ENCODE measurements at places on chromosomes 5 and 9.

DNA sequence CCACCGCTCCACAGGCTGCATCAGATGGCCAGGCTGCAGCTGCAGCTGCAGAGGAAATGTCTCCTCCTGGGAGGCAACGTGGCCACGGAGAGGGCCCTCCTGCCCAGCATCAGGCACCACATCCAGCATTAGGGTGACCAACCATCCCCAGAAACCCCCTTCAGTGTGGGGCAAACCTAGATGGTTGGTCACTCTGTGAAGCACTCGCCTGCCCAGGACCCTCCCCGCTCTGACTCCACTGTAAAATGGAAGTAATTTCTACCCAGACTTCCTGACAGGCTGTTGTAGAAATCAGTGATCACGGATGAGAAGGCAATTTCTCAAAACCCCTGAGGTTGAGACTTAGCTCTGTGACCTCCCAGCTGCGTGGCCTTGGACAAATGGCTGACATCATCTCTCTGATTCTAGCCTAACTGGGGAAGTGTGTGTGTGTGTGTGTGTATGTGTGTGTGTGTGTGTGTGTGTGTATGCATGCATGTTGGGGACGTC is 31.6 kb downstream of the B4GALT1 start:
- DNase-seq: no peak

- no peak for DNase-seq
These were observed 20.7 kb downstream of the COL5A1 start for GRCh38 chr9:134662143-134662876.

DNA sequence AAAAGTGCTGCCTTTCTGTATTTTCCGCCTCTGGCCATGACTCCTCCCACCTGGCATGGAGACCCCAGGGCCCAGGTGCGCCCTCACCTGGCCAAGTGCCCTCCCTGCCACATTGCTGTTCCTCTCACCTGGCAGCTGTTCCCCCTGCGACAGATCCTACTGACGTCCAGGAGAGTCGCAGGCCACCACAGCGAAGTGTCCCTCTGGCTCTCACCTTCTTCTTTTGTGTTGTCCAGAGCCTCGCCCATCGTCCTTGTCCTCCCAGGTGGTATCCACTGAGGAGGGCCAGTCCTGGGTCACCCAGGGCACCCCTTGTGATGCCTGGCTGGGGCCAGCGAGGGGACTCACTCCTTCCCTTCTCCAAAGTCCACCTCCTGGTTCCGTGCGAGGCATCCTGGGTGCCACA is 2.6 kb downstream of the NKD2 start:
- DNase-seq: no peak

DNA sequence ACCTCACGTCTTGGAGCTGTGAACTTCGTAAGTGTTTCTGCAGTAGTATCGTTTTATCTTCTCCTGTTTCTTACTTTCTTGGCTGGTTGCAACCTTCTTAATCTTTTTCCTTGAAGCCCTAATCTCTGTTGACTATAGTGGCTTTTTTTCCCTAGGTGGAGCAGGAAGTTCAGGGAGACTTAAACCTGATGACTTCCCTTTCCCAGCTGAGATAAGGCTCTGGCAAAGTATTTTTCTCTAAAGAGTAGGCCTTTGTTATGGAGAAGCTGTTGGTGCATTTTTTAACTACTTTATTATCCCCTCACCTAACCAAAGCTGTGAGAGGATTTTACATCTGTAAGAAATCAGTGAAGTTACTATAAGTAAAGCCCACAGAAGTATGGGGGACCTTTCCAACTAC is 723.1 kb upstream of the RIOK2 start:
- no peak for DNase-seq

DNA sequence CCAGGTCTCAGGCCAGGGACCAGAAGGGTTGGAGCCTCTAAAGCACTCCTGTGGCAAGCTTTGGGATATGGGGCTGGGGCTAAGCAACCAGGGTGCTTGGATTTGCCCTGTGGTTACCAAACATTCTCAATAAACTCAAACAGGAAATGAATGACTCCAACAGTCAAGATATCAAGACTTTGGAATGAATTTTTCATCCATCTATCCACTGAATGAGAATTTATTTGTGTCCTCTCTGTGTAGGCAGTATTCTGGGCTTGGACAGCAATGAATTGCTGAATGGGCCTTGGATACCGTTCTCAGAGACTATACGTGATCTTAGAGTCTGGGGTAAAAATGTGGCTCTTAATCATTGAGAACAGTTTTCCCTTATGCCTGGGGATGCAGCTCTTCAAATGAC is 212.5 kb downstream of the DAB2IP start:
- no peak for DNase-seq

DNA sequence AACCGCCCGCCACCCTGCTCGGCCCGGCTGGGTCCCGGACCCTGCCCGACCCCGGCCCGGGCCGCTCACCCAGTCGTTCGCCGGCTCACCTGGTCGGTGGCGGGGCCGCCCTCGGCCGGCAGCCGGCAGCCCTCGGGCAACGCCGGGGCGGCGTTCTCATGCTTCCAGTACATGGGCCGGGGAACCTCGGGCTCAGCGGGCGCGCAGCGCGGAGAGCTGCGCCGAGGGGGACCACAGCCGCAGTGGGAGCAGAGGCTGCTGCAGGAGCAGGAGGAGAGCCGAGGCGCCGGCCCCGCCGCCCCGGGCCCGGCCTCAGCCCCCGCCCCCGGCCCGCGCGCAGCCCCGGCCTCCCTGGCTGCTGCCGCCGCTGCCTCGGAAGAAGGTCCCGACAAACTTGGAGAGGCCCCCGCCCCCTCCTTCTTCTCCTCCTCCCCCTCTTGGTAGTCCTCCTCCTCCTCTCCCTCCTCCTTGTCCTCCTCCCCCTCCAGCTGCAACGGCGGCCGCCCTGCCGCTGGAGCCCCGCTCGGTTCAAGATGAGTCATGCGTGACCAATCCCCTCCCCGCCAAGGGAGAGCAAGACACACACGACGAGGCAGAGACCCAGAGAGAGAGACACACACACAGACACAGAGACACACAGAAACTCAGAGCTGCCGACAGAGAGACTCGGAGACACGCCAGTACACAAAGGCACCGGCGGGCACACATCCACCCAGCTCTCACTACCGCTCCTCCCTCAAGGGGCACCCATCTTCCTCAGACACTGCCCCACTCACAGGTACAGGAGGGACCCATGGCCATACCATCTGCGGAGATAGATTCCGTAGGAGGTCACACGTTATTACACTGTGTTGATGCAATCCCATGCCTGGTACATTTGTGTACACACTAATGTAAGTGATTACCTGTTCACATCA is at the start of gene LHX6:
Gene LHX6 (minus strand): TSS at position 390 of the 917 bp plus-strand sequence. CDS start 217 bp downstream, at position 173.
- no peak for DNase-seq

GRCh38 chr5:101785090-101785489 is 511.0 kb downstream of the SLCO4C1 start:
- DNase-seq: no peak

DNA sequence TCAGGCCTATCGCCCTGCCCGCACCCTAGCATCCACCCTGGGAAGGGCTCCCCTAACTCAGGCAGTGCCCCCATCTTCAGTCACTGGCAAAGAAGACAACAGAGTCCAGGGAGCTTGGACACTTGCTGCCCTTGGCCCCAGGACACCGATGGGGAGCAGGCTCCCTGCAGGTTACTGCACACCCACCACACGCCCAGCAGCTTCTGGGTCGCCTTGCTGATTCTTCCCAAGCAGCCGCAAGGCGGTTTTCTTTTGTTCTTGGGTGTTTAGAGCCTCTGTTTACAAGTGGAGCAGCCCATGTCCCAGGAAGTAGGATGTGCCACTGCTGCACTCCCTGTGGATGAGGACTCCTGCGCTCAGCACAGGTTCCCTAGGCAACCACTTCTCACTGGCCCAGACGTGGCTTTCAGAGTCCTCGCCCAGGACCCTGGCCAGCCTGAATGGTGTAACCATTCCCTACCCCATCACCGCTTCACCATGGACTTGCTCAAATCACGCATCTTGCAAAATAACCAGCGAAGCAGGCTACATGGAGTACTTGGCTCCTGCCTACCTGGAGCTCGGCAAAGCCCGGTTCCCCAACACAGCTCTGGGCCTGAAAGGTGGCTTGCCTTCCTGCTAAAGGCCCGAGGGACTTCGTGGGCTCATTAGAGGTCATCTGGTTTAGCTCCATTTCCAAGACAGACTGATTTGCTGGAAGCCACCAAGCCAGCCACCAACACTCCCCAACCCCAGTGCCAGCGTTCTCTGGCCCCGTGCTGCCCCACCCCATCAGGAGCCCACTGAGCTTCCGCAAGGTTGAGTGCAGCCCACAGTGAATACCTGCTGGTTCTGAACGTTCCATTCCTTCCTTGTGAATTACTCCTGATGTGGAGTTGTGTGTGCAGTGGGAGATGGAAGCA is 60.0 kb downstream of the PSMB7 start:
- DNase-seq: no peak

- no peak for DNase-seq
These were observed 18.0 kb downstream of the MTRR start for GRCh38 chr5:7886849-7887475.

GRCh38 chr9:111937781-111938426 is 41.3 kb downstream of the UGCG start:
- no peak for DNase-seq

DNA sequence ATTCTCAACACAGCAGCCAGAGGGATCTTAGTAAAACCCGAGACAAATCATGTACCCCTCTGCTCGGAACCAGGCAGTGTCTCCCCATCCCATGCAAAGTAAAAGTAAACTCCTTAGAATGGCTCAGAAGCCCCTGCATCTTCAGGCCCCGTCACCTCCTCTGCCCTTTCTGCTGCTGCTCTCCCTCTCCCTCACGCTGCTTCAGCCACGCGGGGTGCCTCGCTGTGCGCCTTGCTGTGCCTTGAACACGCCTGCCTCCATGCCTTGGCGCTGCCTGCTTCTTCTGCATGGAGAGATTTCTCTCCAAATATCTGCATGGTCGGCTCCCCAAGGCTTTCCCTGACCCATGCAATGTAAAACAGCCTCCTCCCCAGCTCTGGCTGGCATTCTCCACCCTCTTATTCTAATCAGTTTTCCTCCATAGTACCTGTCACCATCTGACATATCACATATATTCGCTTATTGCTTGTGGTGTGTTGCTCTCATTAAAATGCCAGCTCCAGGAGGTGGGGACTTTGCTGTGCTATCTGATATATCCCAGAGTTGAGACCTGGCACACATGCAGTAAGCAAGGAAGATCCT is 8.0 kb downstream of the GPRIN1 start:
- DNase-seq: no peak

DNA sequence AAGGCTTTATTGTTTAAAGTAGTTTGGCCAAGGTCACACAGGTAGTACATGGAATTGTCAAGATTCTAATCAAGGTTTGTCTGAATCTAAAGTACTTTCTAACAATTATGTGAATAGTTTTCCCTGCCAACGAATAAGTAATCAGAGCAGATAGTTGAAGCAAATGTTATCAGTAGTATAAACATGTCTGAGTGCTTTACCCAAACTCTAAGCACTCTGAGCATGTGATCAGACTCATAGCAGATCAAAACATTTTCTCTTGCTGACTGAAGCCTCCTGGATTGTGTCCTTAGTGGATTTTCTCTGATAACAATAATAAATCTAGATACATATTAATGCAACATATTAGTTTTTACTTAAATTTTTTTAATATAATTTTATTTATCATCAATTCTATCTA is 995.0 kb downstream of the EFNA5 start:
- no peak for DNase-seq

DNA sequence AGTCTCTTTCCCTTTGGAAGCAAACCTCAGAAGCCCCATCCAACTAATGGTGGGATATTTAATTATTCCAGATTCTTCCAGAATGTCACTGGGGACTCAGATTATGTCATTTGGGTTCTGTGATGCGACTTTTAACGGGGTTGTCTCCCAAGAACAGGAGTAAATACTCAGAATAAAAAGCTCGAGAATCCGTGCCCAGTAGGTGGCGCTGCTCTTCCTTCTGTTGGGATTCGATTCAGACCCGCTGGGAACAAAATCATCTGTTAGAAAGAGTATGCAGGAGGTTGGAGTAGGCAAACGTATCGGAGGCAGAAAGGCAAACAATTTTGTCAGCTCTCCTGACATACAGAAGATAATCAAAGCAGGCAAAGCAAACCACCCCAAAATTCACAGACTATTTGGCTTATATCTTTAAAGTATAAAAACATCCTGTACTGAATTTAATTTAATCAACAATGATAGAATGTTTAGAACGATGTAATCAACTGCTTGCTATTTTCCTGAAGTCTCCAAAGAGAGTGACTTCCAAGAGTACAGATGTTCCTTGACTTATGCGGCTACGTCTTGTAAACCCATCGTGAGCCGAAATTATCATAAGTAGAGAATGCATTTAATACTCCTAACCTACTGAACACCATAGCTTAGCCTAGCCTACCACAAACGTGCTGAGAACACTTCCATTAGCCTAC is 169.8 kb upstream of the RAI14 start:
- DNase-seq: peak; percentile 82

- peak; percentile 74 for DNase-seq
These were observed 31.0 kb downstream of the GOLGA2 start for GRCh38 chr9:128244837-128245231.

Data from SK-N-DZ (cell line).